ENCODE measurements at places on chromosomes 4 and X. TPM values are rescaled to one million over a fixed set of nuclear protein-coding genes. Genes with fewer than 3 reads are reported as not detected.

Gene SSX4
- not detected for total RNA-seq

DNA sequence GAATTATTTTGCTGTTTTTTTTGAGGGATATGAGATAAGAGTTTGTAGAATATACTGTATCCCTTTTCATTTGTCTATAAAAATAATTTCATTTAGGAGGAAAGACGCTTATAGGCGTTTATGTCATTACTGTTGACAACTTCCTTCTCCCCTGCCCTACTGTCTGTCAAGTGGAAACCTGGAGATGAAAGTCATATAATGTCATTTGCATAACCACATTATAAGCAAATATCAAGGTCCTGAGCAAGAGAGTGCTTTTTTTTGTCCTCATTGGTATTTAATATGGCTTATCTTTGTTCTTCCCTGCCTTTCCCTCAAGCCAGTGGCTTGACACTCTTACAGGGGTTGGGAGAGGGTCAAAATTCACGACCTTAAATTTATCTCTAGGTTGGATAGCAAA, 55.8 kb downstream of the LRP2BP start:
- no peak for DNase-seq

DNA sequence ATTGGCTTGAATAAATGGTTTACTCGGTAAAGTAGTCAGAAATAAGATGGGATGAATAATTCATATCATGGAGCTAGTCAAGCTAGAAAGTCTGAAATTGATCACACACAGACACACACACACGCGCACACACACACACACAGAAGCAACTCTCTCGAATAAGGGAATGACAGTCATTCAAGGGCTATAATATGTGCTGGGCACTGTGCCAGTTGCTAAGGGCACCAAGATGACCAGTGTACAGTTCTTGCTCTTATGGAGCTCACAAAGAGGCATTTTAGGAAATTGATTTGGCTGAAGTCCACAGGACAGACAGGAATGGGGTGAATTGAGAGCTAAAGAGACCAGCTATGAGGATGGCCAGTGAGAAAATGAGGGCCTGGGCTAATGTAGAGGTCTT, 34.2 kb upstream of the SH3D19 start:
- no peak for DNase-seq

- DNase-seq = no peak
Measured at GRCh38 chr4:74625981-74626380, 168.3 kb downstream of the BTC start.

Gene GPR143
- total RNA-seq = 2.3 TPM

- DNase-seq = peak; percentile 64
Measured at GRCh38 chr4:147336252-147336651, 144.6 kb upstream of the EDNRA start.

Gene PIM2
- 3.3 TPM for total RNA-seq

DNA sequence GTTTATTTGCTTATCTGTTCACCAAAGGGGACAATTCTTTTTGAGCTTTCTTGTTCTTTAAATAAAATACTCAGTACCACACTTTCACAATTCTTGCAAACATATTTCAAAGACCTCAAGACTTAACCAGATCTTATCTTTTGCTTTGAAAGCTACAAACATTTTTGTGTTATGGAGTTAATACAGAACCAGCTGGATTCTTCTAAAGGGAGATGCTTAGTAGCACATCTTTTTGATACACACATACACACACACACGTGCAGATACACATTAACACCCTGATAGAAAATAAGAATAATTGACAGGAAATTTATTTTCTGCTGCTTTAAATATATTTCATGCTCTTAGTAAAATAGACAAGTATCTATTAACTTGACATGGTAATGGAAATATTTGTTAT, 379.1 kb downstream of the SH2D1A start:
- DNase-seq = no peak

- peak; percentile 49 for DNase-seq
Measured at GRCh38 chr4:88159229-88159725, 838 bp upstream of the ABCG2 start.

DNA sequence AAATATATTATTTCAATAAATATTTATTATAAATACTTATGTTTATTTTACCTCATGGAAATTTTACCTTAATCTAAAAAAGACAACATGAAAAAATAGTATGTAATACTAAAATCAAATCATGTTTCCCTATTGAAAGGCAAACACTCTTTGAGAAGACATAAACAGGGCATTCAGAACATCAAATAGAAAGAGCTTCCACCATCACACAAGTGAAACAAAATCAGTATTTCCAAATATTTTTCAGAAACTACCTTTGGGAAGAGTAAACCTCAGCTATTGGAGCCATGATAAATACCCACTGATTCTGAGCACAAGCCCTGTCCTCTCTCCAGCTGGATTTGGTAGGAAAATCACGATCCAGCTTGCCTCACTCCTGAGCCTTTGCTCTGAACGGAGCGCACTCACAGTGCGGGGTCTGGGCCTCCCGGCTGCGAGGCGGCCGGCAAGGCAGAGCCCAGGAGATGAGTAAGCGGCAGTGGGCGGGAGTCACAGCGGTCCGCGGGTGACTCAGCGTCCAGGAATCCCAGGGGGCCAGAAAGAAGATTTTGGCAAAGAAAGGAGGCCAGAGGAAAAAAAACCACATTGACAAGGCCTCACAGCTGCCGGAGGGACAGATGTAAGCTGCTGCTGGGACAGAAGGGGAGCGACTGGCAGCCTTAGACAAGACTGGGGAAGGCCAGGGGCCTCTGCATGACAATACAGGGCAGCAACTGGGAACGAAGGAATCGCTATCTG, 14.7 kb upstream of the ANXA5 start:
- peak; percentile 65 for DNase-seq

DNA sequence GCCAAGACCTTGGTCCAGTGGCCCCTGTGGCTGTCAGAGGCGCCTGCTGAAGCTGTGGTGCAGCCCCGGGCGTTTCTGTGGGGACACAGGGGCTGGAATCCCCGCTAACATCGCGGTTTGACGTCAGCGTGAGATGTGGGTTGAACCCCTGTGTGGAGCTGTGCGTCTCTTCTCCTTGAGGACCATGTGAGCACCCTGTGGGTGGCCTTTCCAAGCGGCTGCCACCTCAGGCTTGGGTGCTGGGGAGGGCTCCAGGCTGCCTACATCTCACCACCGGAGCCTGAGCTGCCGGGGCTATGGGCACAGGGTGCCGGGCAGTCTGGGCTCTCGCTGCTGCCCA, 27.7 kb downstream of the UVSSA start:
- DNase-seq = no peak

Gene HEPH
- 8.3 TPM for total RNA-seq

- no peak for DNase-seq
Measured at GRCh38 chr4:82698412-82698811, 100.2 kb downstream of the SCD5 start.

Gene POU4F2
- total RNA-seq = not detected

Gene MAGEA11
- total RNA-seq = not detected

DNA sequence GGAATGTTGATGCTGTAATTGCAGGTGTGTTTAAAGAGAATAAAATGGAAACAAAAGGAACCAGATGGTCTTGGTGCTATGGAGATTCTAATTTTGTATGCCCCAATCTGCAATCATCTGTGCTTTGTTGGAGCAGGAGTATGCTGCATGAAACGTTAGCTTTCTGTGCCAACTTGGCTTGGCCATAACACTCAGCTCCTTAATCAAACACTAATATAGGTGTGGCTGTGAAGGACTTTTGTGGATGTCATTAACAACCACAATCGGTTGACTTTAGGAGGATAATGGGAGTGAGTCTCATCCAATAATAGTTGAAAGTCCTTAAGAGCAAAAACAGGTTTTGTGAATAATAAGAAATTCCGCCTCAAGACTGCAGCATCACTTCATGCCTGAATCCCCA, 399.2 kb downstream of the NLGN4X start:
- DNase-seq = no peak

Gene PWWP3B
- not detected for total RNA-seq

Gene SERTM2
- total RNA-seq = not detected

GRCh38 chr4:62670514-62670913, 1470.4 kb downstream of the ADGRL3 start:
- DNase-seq = no peak

Gene PPP2R2C
- 0.39 TPM for total RNA-seq

- DNase-seq = peak; percentile 51
Measured at GRCh38 chr4:147782087-147782781, 50.3 kb downstream of the ARHGAP10 start.

Gene FGG
- total RNA-seq = not detected

Gene STK32B
- total RNA-seq = 22.5 TPM

Gene OTC
- total RNA-seq = 0.26 TPM

DNA sequence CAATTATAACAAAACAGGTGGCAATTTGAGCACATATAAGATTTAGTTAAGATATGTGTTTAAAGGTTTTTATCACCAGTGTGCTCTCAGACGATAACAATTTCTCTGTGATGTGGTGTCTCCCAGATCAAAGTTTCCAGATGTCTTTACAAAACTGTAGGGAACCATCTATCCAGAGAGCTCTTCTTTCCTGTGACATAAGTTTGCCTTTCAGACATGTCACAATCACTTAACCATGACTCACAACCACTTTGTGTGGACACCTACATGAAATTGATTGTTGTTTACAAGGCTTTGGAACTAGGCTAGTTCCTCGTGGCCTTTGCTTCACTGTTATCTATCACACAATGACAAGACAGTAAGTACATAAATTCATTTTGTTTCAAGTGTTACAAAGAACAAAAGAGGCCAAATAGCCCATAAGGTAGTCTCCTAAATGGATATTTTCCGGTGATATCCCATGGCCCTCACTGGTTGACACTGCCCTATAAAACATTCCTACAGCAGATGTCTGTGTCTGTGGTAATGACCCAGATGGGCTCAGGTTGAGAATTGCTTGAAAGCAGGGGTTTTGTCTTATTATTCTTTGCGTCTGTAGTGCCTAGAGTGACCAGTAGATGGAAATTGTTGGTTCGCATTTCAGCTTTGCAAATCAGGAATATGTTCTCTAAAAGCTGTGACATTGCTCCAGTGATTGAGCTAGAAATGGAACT, 297.8 kb upstream of the FAM241A start:
- DNase-seq = no peak

GRCh38 chr4:80216100-80216761, 18.9 kb downstream of the PRDM8 start:
- DNase-seq = no peak

- DNase-seq = no peak
Measured at GRCh38 chr4:15004739-15005301, 2.5 kb downstream of the CPEB2 start.

DNA sequence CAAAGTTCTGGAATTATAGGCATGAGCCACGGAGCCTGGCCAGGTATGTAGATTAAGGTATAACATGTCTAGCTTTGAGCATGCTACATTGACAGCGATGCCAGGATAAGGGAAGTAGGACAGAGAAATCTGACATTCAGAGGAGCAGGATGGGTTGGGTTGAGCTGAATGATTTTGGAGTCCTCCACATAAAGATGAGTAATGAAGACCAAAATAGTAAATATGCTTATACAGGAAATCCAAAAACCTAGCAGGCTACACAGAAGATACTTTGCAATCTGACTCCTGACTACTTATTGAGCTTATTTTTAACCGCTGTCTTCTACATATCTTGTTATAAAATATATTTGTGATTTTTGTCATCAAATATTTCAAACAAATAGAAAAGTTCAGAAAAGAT, 69.7 kb downstream of the PDGFC start:
- no peak for DNase-seq

Gene CFAP97
- total RNA-seq = 25.0 TPM

Gene LNX1
- total RNA-seq = 4.0 TPM

Gene MTTP
- not detected for total RNA-seq

DNA sequence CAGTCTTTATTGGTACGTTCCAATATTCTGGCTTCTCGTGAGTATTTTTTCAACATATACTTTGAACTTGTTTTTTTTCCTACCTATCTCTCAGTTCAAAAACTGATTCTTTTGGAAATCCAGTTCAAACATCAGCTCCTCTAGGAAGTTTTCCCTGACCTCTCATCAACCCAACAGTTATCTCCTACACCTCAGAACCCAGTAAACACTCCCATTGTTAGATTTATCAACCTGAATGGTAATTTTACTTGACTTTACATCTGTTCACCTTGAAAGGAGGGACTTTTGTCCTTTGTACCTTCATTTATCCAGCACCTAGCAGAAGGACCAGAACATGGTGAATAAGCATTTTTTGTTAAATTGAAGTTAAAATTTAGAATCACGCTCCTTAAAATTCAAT, 13.6 kb downstream of the CAMK2D start:
- DNase-seq = no peak

DNA sequence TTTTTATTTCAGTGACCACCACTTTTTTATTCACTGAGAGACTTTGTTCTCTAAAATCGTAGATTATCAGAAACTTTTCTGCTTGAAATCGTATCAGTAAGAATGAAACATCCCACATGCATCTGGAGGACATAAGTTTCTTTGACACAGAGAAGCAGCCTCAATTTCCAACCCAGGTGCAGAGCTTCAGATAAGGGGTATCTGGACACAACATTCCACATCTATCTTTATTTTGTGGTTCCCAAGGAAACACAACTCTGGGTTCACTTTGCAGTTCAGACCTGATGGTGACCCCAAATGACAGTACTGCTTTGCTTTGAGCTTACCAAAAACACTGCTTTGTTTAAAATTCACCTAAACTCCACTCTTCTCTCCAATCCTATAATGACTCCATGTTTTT, 1.3 kb upstream of the CLCN5 start:
- no peak for DNase-seq

DNA sequence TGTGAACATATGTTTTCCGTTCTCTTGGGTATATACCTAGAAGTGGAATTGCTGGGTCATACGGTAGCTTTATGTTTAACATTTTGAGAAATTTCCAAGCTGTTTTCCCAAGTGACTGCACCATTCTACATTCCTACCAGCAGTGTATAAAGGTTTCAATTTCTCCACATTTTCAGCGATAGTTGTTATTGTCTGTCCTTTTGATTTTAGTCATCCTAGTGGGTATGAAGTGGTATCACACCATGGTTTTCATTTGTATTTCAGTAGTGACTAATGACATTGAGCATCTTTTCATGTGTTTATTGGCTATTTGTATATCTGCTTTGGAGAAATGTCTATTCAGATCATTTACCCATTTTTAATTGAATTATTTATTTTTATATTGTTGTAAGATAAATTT, 2.4 kb downstream of the PPEF1 start:
- no peak for DNase-seq

DNA sequence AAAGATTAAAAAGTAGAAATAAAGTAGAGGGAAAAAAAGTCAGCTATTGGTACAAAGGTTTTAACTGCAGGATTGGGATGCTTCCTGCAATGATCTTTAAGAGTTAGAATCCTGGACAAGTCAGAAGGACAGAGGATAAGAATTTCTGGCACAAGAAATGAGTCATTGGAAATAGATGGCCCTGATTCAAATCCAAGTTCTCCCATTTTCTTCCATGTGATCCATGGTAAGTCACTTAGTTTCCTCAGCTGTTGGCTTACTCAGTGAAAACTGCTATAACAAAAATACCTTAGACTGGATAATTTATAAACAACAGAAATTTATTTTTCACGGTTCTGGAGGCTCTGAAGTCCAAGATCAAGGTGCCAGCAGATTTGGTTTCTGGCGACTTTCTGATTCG, 13.3 kb upstream of the TBC1D19 start:
- no peak for DNase-seq

Gene HSFX2
- total RNA-seq = 0.25 TPM

Gene NLRP2B
- under 0.01 TPM for total RNA-seq

- no peak for DNase-seq
Measured at GRCh38 chrX:153750127-153750774, 13.8 kb upstream of the PLXNB3 start.

Gene SPANXN2
- not detected for total RNA-seq

- DNase-seq = no peak
Measured at GRCh38 chr4:39947417-39947816, 30.3 kb downstream of the PDS5A start.

- no peak for DNase-seq
Measured at GRCh38 chr4:113183032-113183605, 133.7 kb downstream of the ANK2 start.

Measured in dermis microvascular lymphatic vessel endothelial cell (primary cell).